ENCODE measurements at places on chromosomes 7 and 10. TPM values are rescaled to one million over a fixed set of nuclear protein-coding genes. Genes with fewer than 3 reads are reported as not detected.

DNA sequence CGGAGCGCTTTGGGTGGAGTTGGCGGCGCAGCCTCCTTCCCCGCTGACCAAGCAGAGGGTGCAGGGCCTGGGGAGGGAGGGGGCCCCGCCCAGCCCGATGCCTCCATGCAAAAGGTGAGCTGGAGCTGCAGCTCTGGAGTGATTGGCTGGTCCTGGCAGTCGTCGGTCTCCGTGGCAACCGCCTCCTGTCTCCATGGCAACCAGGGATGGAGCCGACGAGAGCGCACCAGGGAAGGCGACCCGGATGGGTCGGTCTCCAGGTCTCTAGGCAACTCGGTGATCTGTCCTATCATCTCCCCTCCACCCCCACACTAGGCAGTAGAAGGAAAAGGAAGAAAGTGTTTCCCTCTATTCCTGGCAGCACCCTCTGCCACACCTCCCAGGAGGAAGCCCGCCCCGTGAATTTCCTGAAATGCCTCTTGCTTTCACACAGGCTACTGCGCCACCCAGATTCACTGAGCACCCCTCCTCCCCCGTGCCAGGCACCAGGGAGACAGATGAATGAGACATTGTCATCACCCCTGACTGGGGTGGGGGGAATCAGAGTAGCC, 647 bp upstream of the NACAD start:
- no peak for DNase-seq
- H3K27me3 ChIP-seq = peaks cover 23% of the 10 kb centered on the region
- H3K4me3 ChIP-seq = peak overlapping the region; percentile 62
- peaks cover 31% of the 10 kb centered on the region for H3K4me1 ChIP-seq
- H3K27ac ChIP-seq = peak overlapping the region; percentile 82
- no peaks in the 10 kb centered on the region for H3K36me3 ChIP-seq

- H3K27me3 ChIP-seq = no peaks in the 10 kb centered on the region
- no peak overlapping the region for H3K4me3 ChIP-seq
- no peak for DNase-seq
- H3K36me3 ChIP-seq = no peaks in the 10 kb centered on the region
- H3K4me1 ChIP-seq = no peaks in the 10 kb centered on the region
Observed at GRCh38 chr7:78983483-78983882, 470.0 kb downstream of the MAGI2 start.

GRCh38 chr7:33821970-33822369, 83.4 kb upstream of the BMPER start:
- no peak overlapping the region for H3K4me3 ChIP-seq
- no peak overlapping the region for H3K27ac ChIP-seq
- DNase-seq = no peak
- H3K4me1 ChIP-seq = peaks cover 12% of the 10 kb centered on the region
- H3K27me3 ChIP-seq = no peaks in the 10 kb centered on the region
- no peaks in the 10 kb centered on the region for H3K36me3 ChIP-seq

- H3K4me1 ChIP-seq = peaks cover 71% of the 10 kb centered on the region
- H3K27me3 ChIP-seq = peaks cover 5% of the 10 kb centered on the region
- peak overlapping the region; percentile 98 for H3K27ac ChIP-seq
- peaks cover 16% of the 10 kb centered on the region for H3K36me3 ChIP-seq
Observed at GRCh38 chr7:100890653-100891567, 1.4 kb upstream of the UFSP1 start.

GRCh38 chr10:124319926-124320391, 98.8 kb downstream of the OAT start:
- no peak for DNase-seq
- H3K27ac ChIP-seq = no peak overlapping the region
- H3K27me3 ChIP-seq = no peaks in the 10 kb centered on the region
- H3K4me1 ChIP-seq = no peaks in the 10 kb centered on the region
- H3K4me3 ChIP-seq = no peak overlapping the region
- H3K36me3 ChIP-seq = no peaks in the 10 kb centered on the region

GRCh38 chr7:155129186-155129585, 59.1 kb downstream of the HTR5A start:
- DNase-seq = no peak
- no peaks in the 10 kb centered on the region for H3K4me1 ChIP-seq
- no peaks in the 10 kb centered on the region for H3K36me3 ChIP-seq

DNA sequence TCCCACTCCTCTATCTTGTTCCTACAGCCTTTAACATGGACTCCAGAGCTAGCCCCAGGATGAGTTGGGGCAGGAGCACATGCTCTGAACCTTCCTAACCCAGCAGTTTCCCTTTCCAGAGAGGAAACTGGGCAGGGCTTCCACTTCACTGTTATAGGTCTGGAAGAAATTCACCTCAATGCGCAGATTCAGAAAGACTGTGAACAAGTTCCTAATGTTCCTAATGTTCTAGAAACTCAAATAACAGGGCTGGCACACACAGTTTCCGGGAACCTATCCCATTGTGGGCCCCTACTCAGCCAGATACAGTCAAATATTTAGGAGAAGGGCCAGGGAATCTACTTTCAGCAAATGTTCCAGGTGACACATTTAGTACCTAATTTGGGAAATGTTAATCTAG, 29.7 kb downstream of the ABCC2 start:
- no peaks in the 10 kb centered on the region for H3K4me1 ChIP-seq
- no peaks in the 10 kb centered on the region for H3K27me3 ChIP-seq
- H3K27ac ChIP-seq = no peak overlapping the region
- H3K36me3 ChIP-seq = no peaks in the 10 kb centered on the region
- no peak overlapping the region for H3K4me3 ChIP-seq
- no peak for DNase-seq

SFTPD gene
- 0.88 TPM for total RNA-seq

PPP1R3A gene
- total RNA-seq = not detected
